ENCODE measurements at places on chromosomes 1 and 21. TPM values are rescaled to one million over a fixed set of nuclear protein-coding genes. Genes with fewer than 3 reads are reported as not detected.

DNA sequence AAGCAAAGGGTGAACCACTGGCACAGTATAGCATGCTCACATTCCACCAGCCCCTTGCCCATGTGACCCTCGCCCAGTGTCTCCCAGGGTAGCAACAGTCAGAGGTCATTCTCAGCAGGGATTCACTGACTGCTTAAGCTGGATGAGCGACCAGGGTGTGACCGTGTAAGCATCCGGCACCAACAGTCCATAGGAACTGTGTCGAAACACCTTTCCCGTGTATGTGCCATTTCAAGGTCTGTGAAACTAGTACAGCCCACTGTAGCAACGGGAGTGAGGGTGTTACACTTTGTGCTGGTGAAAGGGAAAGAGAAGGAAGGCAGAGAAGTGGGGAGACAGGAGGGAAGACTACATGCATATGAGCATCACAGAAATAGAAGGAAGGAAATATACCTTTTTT, 10.8 kb downstream of the PIK3C2B start:
- no peak for DNase-seq

SLC37A1 gene
- 12.7 TPM for total RNA-seq

UQCRHL gene
- total RNA-seq: 1.1 TPM

DNA sequence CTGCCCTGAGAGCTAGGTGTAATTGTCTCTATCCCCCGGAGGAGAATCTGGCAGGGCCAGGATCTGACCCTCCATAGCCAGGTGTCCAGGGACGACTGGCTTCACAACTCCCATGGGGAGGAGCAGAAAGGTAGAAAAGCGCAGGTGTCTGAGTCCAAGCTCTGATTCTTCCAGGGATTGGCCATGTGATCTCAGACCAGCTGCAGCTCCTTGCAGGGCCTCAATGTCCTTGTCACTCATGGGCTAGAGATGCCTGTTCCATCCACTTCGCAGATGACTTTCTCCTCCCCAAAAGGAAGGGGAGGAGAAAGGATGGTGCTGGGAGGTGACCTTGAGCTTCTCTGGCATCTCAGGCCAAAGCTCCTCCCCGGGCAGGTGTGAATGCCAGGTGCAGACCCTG, 22.7 kb downstream of the HSPG2 start:
- no peak for DNase-seq

HSPG2 gene
- 381 TPM for total RNA-seq
